Stimulated activated naive CD4-positive, alpha-beta T cell treated with Interleukin-2 at 50 U/mL for 16 hours (primary cell): ENCODE measurements at places on chromosomes 3 and 15.
A peak's percentile ranks its signal among the peaks of the same experiment; 100 is the strongest.

- DNase-seq = no peak
Measured at GRCh38 chr3:177179281-177180067, 17.8 kb downstream of the TBL1XR1 start.

- DNase-seq = no peak
Measured at GRCh38 chr15:89802231-89802928, 12.3 kb downstream of the ANPEP start.

DNA sequence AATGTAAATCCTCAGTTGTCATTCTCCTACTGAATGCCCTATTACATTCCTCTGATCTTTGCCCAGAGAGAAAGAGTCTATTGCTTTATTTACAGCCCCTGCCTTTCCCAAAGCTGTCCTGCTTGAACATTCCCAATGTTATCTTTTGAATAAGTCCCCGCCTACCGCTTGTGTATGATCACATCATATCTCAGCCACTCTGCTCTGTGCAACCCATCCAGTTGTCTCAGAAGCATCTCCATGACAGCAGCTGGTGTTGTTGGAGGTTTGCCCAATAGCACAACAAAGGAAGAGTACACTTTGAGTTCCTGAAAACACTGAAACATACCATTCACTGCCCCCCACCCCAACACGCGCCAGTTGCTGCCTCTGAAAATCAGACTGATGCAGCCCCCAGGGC lies 22.0 kb upstream of the FAM3D start:
- DNase-seq = no peak

- no peak for DNase-seq
Measured at GRCh38 chr15:77538027-77538451, 94.7 kb downstream of the LINGO1 start.

DNA sequence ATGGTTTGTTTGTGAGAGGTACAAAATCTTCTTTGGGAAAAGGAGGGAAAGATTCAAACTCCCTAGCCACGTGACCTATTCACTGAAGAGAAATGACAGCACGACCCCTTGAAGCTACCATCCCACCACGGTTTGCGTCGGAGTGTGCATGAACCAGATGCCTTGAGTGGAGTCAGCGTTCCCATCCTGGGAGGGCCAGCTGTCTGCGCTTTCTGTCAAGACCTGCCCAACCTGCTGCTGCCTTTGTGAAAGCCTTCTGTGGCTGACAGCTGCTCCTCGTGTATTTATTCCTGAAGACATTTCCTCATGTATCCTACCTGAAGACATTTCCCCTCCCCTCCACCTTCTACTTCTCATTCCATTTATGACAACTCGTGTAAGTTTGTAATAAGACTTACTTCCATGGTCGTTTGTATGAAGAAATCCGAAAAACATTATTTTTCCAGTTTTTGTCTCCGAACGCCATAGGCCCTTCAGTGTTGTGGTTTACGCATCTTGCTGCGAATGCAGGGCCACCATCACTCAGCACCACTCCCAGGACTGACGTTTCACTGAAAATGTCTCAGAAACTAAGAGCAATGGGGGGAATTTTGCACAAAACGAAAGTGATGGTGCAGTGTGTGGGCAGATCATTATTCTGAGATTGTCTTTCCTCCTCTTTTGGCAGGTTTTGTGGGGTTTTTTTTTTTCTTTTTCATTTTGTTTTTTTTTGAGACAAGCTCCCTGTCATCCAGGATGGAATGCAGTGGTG lies 18.9 kb downstream of the EBLN2 start:
- DNase-seq = no peak

DNA sequence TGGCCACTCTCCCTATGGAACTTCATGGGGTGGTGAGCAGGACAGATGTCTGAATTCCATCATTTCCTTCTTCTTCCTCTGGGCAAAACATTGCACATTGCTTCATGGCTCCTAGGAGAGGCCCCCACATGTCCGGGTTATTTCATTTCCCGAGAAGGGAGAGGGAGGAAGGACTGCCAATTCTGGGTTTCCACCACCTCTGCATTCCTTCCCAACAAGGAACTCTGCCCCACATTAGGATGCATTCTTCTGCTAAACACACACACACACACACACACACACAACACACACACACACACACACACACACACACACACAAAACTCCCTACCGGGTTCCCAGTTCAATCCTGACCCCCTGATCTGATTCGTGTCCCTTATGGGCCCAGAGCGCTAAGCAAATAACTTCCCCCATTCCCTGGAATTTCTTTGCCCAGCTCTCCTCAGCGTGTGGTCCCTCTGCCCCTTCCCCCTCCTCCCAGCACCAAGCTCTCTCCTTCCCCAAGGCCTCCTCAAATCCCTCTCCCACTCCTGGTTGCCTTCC lies 1.9 kb downstream of the RHO start:
- no peak for DNase-seq

GRCh38 chr3:170021083-170021482 lies 16.7 kb upstream of the GPR160 start:
- no peak for DNase-seq

- DNase-seq = peak; percentile 14
Measured at GRCh38 chr15:95259513-95259912, 1028.2 kb downstream of the MCTP2 start.

DNA sequence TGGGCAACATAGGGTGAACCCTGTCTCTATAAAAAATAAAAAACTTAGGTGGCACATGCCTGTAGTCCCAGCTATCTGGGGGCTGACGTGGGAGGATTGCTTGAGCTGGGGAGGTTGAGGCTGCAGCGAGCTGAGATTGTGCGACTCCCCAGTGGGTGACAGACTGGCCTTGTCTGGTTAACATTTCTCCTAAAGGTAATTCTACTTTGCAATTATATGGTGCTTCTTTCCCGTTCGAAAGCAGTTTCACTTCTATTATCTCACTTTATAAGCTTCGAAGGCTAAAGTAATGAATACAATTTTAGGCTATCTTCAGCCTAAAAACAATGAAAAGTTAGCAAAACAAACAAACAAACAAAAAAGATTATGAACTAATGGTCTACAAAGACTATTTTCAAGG lies 35.3 kb downstream of the COMMD2 start:
- no peak for DNase-seq

DNA sequence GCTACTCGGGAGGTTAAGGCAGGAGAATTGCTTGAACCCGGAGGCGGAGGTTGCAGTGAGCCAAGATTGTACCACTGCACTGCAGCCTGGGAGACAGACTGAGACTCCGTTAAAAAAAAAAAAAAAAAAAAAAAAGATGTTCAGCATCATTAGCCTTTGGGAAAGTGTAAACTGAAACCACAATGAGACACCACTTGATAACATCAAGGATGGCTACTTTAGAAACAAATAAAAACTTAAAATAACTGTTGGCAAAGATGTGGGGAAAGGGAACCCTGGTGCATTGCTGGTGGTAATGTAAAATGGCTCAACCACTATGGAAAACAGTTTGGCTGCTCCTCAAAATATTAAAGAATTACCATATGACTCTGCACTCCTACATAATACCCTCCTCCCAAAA lies 1.9 kb downstream of the LEO1 start:
- no peak for DNase-seq

DNA sequence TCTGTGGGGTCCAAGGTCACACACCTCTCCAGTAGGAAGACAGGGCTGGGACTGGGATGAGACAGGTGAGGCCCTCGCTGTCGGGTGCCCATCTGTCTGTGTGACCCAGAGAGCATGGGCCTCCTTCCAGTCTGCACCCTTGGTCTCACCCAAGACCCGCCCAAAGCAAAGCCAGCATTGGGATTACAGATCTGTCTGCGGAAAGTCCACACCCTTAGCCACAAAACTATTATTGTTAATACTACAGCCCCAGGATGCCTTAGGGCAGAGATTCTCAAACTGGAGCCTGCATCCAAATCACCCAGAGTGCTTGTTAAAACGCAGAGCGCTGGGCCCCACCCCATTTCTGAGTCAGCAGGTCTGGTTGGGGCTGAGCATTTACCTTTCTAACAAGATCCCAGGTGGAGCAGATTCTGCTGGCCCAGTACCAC lies 58.5 kb upstream of the ZNF148 start:
- no peak for DNase-seq

GRCh38 chr15:92226020-92226612 lies 167.6 kb upstream of the ST8SIA2 start:
- DNase-seq = no peak

- DNase-seq = no peak
Measured at GRCh38 chr3:171614318-171614921, 154.2 kb upstream of the TNIK start.

GRCh38 chr3:169838511-169839030 lies 25.9 kb upstream of the LRRC34 start:
- DNase-seq = no peak

DNA sequence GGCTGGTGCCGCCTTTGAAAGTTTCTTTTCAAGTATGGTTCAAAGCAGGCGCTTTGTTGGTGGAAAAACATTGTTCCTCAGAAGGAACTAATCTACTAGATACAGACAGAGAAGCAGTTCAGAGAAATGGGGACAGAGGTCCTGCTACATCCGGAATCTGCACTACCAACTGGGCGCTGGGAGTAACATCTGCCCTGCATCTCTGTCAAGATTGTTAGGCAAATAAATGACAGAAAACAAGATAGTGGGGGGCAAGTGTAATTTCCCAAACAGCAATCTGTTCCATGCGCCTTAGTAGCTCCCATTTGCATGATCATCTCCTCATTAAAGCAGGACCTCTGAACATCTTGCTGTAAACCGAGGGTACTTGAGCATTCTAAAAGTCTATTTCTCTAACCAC lies 17.4 kb downstream of the TLE3 start:
- no peak for DNase-seq

DNA sequence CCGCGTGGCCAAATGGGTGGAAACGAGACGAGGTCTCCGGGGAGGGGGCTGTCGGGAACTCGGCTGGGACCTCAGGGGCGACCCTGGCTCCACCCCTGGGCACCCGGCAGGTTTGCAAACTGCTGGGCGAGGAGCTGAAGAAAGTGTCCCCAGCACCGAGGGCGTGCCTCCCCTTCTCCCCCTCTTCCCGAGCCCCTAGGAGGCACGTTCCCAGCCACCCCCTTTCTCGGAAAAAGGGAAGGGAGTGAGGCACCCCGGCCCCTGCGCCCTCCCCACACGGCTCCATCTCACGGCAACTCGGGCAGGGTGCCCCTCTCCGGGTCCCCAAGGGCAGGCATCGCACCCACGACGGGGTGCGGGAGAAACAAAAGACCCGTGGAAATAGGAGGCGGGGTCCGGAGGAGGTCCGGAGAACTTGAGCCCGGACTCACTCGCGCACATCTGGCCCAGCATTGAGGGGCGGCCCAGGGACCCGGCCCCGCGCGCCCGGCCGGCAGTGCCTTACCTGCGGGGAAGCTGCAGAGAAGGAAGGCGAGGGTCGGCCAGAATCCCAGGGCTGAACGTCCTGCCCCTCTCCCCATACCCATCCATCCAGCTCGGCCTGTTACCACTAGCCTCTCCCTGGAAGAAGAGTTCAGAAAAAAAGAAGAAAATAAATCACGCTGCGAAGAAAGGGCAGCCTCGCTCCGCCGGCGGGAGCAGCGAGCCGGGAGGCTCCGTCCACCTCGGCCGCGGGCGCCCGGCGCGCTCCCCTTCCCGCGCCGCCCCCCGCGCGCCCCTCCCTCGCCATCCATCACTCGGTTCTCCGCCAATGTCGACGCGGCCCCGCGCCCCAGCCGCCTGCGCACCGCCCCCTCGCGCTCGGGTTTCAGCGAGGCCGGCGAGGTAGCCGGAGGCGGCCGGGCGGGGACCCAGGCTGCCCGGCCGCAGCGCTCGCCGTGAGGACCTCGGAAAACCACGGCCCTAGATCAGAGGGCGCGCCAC lies 16.3 kb downstream of the RGMA start:
- DNase-seq = no peak

DNA sequence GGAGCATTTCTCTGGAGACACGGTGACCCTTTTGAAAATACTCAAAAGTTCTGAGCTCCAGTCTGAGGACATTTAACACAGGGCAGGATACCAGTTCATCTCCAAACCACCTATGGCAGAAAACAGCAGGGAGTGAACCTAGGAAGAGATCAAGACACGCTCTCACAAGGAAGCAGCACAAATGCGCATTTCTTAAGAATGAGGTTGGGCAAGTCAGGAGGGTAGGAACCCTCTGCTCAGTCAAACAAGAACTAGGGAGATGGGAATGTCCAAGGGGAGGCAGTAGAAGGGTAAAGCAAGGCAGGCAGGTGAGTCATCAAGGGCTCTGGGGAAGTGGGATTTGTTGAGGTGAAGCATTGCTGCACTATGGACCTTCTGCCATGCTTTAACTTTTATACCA lies 60.3 kb upstream of the PSMD6 start:
- no peak for DNase-seq

- DNase-seq = no peak
Measured at GRCh38 chr3:186612065-186612464, 795 bp upstream of the AHSG start.

- no peak for DNase-seq
Measured at GRCh38 chr3:120399372-120399771, 50.2 kb upstream of the LRRC58 start.

- DNase-seq = no peak
Measured at GRCh38 chr3:23704298-23704697, 101.5 kb upstream of the UBE2E1 start.

DNA sequence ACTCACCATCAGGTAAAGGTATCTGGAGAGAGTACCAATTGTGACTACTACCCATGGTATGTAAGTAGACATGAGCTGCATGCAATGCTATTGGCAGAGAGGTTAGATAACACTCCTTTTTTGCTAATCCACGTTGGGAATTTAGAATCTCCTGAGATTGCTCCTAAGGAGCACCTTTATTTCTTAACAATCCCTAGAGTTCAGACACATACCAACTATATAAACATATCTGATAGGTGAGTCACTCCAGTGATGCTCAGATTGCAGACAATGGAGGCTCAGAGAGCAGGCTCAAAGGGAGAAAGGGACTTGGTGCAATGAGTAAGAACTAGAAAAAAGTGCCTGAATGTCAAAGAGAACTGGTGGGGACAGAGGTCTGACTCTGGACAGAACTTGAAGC lies 47.0 kb upstream of the LRRFIP2 start:
- no peak for DNase-seq

- no peak for DNase-seq
Measured at GRCh38 chr15:96502196-96502595, 171.7 kb downstream of the NR2F2 start.

DNA sequence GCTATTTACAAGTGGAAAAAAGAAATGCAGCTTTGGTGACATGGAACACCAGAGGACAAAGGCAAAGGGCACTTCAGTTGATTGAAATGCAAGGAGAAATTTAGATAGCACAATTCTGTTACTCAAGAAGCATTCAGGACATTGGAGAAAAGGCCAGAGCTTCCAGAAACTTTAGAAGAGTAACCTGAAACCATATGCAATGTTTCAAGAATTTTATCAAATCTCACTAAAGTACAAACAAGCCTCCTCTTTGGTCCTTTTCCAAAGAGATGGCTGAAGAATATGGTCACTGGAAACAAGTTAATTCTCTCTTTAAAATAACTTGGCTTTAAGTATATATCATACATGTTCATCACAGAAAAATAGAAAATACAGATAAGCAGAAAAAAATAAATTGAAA lies 14.6 kb upstream of the LMOD3 start:
- no peak for DNase-seq

- DNase-seq = no peak
Measured at GRCh38 chr3:27090275-27091041, 278.7 kb downstream of the NEK10 start.

GRCh38 chr15:57343048-57343447 lies 33.3 kb upstream of the CGNL1 start:
- DNase-seq = no peak
